ENCODE measurements at places on chromosomes 1 and 21.

GRCh38 chr21:23398726-23399125 is 2208.6 kb downstream of the MRPL39 start:
- DNase-seq: no peak

DNA sequence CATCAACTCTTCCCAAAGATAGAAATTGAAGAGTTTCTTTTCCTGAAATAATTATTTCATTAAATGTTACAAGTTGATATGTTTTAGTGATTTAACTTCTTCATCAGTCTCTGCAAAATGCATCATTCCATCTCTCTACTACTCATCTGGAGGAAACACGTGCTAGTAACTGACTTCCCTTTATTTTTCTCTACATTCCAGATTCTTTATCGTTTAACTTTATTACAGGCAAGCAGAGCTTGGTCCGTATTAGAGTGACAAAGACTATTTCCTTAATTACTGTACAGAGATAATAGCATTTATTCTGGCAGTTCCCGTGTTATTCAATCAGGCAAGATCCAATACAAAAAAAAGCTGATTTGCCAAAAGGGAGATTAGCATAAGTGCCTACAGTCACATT is 88.6 kb downstream of the TM2D1 start:
- no peak for DNase-seq

DNA sequence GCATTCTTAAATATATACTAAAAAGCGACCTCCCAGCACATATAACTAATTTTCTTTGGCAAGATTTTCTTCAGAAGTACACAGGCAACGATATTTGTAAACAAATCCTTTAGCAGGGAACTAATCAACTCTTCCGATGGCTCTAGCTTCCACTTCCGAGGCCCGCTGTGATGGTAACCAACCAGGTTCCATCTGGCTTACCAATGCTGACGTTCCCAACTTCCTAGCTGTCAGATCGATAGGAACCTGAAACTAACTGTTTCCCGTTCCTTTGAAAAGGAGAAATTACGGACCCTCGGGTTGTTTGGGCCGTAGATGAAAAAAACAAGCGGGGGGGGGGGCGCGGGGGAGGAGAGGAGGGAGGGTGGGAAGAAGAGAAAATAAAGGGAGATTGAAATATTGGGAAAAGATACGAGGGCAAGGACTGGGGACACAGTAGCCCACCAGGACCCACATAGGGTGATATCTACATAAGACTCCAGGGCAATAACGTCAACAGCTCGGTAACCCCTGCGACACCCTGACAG is 513 bp downstream of the GTF2B start:
- no peak for DNase-seq

DNA sequence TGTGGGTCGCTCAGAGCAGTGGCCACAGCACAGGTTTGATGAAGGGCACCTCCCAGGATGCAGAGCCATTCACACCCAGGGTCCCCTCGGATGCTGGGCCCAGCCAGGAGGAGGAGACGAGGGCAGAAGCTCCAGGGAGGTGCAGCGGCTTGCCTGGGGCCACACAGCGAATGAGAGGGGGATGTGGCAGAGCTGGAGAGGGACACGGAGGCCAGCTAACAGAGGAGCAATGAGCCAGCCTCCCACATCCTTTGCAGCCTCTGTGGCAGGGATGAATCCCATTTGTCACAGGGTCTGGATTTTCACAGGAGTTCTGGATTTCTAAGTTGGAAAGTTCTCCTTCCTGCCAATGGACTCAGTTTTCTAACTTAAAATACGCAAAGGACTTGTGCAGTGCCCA is 35.9 kb downstream of the CHD5 start:
- DNase-seq: no peak

DNA sequence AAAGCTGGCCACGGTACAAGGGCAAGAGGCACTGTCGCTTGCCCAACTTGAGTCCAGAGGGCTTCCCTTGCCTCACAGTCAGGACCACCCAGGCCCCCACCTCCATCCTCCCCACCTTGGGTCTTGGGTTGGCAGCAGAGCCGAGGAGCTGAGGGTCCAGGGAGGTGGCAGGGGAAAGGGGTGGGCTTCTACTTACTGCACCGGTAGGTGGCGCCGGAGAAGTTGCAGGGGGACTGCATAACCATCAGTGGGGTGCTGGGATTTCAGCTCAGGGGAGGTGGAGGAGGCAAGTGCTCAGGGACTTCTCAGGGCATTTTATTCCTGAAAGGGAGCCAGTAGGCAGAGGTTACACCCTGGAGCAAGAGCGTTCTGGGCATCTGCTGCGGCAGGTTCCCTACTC is 44.0 kb downstream of the TRIM62 start:
- DNase-seq: peak; percentile 5

Measured in stimulated activated naive CD4-positive, alpha-beta T cell (primary cell).